ENCODE measurements at places on chromosomes 2 and 18.

DNA sequence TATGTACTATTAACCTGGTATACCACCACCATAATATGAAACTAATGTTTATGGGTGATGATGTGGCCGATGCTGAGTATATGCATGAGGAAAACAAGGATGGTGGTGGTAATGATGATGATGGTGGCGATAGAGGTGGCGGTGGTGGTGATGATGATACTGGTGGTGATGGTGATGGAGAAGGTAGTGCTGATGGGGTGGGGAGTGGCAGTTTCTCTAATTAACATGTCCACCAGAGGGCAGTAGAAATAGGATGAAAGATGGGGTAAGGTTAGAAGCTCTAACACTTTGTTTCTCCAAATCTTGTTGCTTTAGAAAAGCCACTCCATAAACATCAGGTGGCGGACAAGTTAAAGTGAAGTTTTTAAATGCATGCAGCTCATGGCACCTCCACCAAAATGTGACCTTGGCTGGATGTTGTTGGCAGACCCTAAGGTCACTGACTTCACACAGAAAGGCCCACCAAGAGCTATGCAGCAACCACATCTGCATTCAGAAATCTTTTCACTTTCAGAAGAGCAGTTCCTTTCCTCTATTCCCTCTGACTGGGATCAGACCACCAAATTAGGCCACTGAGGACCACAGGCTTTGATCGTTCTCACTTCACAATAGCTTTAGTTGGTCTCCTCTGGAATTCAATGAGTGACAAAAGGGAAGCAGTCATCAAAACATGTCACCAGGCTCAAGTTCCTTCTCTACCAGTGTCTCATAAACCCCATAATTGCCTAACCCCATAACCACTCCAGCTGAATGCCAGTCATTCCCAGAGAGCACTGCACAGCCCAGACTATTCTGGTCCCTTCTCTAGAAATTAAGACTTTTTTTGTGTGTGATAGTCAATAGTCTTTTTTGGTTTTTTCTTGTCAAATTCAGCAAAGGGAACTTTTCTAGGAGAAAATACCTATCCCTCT, 7.5 kb upstream of the BCL11A start:
- DNase-seq: peak; percentile 18

DNA sequence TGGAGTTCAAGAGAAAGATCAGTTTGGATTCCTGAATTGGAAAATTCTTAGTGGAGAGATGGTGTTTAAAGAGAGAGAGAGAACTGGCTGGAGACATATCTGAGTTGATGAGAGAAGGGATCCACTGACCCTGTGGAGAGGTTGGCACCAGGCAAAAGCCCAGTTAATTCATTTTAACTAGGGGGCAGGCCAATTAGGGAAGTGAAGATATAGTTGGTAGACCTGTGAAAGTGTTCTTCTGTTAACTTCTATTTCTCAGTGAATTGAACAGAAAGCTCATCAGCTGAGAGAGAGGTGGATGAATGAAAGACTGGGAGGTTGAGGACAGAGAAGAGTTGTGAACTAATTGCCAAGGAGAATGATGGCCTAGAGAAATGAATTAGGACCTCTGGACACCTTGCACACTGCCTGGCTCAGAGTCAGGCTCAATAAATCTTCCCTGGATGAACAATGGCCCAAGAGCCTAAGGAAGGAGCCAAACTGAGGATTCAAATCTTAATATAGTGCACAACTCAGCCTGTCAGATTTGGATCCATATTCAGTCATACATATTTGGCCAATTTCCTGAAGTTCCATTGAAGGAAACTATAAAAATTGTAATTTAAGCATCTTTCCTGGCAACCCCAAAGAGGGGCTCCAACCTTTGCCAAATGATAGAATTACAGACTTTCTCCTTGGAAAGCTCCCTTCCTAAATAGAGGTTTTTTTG, 82.2 kb upstream of the RMDN2 start:
- DNase-seq: no peak

- no peak for DNase-seq
Observed at GRCh38 chr2:37575780-37576179, 95.7 kb downstream of the CDC42EP3 start.

DNA sequence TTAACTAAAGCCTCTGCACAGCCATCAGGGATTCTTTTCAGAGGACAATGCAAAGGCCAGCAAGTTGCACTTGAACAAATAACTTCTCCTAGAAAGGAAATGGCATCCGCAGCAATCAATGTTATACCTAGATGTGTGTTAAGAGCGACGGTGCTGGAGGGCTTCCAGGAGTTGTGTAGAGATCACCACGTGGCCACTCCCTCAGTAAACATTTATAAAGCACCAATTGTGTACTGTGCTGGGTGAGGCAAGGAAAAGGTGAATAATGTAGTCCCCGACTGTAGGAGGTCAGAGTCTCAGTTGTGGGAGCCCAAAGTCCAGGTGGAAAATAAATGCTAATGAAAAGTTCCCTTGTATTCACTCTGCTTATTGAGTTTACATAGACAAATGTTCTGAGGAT, 135.0 kb downstream of the ALK start:
- no peak for DNase-seq

- DNase-seq: peak; percentile 86
Observed at GRCh38 chr2:190980630-190981209, 33.3 kb downstream of the STAT1 start.

- DNase-seq: no peak
Observed at GRCh38 chr18:58952858-58953257, 88.2 kb downstream of the ZNF532 start.

DNA sequence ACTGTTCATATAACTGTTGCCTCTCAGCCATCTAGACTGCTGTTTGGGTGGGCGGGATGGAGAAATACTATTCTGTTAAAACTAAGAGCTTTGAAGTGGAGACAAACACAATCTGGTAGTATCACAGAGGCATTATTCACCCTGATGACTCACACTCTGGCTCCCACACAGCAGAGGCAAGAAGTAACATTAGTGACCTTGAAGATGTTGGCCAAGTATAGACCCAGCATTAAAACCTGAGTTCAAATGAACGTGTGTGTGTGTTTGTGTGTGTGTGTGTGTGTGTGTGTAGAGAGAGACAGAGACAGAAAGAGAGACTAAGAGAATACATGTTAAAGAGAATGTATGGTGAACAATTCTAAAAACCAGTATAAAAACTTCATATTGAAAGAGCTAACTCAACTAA, 22.5 kb upstream of the ACVR1 start:
- no peak for DNase-seq

All from COR-L47 (cell line).